ENCODE measurements at places on chromosomes 7 and 10. TPM values are rescaled to one million over a fixed set of nuclear protein-coding genes. Genes with fewer than 3 reads are reported as not detected.

GRCh38 chr10:78266741-78267469, 233.2 kb downstream of the RPS24 start:
- DNase-seq = no peak

- DNase-seq = no peak
These were observed 465 bp upstream of the NPY start for GRCh38 chr7:24283554-24283896.

- DNase-seq = no peak
These were observed 16.5 kb upstream of the UBE2D1 start for GRCh38 chr10:58318346-58318745.

DNA sequence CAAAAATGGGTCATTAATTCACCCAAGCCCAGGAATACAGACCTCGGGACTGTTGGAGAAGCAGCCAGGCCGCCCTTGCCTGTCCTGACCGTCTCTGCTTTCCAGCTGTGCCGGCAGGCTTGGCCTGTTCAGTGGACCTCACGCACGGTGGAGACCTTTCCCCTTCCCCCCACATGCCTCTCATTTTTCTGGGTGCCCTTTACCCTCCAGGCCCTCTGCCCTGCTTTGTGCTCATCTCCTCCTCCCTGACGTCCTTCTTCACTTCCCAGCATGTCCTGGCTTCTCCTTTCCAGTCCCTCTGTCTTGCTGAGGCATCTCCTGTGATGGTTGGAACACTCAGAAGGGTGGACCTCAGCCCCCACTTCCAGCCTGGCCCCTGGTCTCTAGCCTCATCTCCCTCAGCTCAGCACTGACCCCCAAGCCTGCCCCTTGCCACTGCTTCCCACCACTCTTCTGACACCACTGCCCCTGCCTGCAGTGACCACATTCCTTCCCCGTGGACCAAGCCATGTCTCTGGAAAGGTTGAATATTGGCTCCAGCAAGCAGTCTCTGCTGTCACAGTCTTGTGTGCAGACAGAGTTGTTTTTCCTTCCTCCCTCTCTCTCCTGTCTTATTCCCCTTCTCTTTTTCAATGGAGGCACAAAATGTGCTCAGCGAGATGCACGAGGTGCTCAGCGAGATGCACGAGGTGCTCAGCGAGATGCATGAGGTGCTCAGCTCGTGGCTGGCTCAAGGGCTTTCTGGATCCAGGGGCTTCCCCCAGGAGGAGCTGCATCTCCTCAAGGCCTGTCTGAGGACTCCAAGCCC, 14.9 kb downstream of the BAG3 start:
- DNase-seq = no peak

- DNase-seq = no peak
These were observed 1.2 kb downstream of the GAL3ST4 start for GRCh38 chr7:100166970-100167911.

GRCh38 chr10:50982989-50983388, 91.3 kb upstream of the PRKG1 start:
- no peak for DNase-seq

Gene DOCK4
- 13.9 TPM for total RNA-seq

Gene SEMA3E
- total RNA-seq = 0.12 TPM

Gene VSTM4
- 12.2 TPM for total RNA-seq

Data from left ventricle myocardium superior (tissue), 1 donor.